ENCODE measurements at places on chromosomes 2 and 18. TPM values are rescaled to one million over a fixed set of nuclear protein-coding genes. Genes with fewer than 3 reads are reported as not detected.

GRCh38 chr2:236271851-236272250 lies 7.6 kb upstream of the ASB18 start:
- no peak for DNase-seq

GRCh38 chr2:37733251-37733650 lies 61.8 kb upstream of the CDC42EP3 start:
- DNase-seq = no peak

GRCh38 chr2:70002241-70002899 lies 40.9 kb upstream of the ASPRV1 start:
- no peak for DNase-seq

GRCh38 chr18:57275111-57275510 lies 77.2 kb upstream of the ST8SIA3 start:
- no peak for DNase-seq

GRCh38 chr2:1147873-1148612 lies 197.4 kb downstream of the SNTG2 start:
- DNase-seq = no peak

The GCKR gene
- total RNA-seq = not detected

DNA sequence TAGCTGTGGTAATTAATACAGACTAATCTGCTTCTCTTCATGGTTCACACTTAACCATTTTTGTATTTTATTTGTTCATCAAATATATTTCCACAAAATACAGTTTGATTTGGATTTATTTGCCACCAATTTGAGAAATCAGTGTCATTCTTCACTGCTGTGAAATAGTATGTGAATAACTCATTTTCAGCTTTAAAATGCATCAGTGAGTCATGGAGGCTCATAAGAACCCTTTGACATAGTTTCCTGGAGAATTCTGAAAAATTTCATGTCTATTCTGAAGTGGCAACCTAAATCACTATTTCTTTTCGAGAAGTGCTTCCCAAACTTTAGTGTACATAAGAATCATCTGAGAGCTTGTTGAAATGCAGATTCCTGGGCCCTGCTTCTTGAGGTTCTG lies 1026.7 kb upstream of the ACVR2A start:
- DNase-seq = no peak

The POLE4 gene
- 47.0 TPM for total RNA-seq

DNA sequence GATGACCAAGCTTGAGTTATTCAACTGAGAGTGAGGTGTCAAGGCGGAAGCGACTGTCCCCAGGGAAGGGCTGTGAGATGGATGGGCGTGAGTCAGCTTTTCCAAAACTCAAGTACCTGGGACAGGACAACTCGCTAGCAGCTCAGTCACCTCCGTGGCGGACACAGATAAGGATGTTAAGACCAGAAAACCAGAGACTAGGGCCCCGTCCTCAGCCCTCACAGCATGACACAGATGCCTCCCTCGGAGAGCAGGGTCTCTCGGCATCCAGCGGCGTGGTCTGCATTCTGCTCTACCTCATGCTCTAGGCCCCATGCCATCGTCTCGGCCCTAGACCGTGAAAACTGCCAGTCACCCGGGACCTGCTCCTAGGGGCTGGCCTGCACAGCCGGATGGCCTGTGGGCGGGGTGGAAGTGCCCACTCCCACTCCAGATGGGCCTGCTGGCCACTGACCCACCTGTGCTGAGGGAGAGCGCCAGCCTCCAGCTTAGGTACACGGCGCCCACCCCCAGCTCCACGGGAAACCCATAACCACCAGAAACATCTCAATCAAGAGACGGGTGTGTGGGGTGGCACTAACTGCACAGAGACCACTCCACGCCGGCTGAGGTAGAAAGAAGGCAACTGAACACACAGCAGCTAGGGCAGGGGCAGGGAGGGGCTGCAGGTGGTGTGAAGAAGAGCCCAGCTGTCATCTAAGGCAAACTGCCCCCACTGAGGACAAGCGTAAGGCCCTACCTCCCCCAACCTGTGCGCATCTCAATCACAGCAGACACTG lies 39.8 kb downstream of the ANO7 start:
- DNase-seq = no peak

DNA sequence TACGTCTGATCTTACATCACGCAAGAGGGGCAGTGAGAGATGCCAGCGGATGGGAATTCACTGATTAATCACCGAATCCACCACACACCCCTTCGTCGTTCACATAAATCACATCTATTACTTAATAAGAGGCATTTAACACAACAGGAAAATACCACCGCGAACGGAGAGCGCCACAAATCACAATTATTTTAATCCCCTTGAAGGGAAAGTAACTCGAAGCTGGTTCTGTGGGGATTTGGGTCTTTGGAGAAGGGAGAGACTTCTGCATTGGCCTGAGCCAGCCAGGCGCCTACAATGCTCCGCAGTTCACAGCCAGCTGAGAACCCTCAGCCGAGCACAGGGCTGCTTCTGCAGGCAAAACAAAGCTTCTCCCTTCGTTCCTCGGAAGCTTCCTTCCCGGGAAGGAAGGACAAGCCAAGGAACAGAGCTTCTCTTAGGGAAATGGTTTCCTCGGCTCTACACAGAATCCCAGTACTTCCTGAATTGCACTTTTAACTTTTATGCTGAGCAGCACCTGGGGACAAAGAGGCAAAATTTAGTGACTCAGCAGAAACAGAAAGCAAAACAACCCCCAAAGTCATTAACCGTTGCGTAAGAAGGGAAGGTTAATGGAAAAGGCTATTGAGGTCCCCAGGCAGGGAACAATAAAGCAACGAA lies at the start of gene LRP1B:
LRP1B (minus strand) TSS at position 7 of the 660 bp plus-strand sequence. CDS start 287 bp downstream, outside the sequence.
- no peak for DNase-seq

The EPB41L3 gene
- total RNA-seq = 15.0 TPM

DNA sequence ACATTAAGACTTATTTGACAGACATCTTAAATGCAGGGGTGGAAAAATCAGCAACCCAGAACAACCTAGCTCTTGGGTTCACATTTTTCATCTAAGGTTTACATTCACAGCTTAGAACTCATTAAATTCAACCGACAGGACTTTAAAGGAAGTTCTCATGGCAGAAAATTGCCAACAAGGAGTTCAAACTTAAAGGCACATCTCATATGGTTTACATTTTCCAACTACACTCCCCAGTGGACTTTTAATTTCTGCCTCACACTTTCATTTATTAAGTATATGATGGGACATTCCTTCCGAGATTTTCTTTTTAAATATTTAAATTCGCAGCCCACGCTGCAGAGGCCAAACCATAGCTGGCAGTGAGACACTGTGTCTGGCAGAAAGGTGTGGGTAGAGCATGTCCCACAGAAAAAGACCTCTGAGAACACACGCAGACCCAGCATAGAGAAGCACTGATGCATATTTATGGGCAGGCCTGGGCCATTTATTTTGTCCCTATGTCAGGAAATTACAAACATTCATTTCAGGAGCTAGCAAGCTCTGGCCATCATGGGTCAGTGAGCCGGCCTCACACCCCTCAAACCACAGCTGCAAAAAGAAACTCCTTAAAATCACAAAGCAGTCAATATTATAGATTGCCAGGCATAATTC lies 46.3 kb downstream of the STK39 start:
- no peak for DNase-seq

- DNase-seq = no peak
Measured at GRCh38 chr18:6557770-6558248, 143.1 kb upstream of the L3MBTL4 start.

DNA sequence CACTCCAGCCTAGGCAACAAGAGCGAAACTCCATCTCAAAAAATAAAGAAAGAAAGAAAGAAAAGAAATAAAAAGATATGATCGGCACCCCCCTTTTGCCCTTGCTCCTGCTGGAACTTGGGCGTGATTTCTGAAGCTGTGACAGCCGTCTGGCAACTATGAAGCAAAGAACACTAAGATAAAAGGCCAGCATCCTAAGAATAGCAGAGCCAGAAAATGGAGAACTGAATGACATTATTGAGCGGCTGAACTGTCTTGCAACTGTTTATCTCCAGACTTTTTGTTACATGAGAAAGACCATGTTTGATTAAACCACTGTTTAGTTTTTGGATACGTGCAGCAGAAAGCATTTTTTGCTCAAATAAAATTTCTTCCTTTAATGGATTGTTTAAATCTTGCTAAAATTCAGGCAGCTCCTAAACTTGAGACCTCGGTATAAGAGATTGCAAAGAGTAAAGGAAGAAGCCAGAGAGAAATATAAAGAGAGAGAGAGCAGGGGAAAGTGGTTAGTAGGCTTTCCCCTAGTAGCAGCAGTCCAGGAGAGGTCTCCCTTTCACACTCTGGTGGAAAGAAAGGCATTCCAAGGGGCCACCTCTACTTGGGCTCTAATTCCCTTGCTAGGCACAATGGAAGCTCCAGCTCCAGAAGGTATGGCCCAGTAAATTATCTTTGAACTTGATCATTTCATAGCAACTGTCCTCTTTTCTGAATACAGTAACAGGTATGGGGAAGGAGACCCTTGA lies 8.2 kb upstream of the MBD2 start:
- no peak for DNase-seq

- DNase-seq = no peak
Measured at GRCh38 chr2:112096098-112096497, 41.0 kb downstream of the TMEM87B start.

DNA sequence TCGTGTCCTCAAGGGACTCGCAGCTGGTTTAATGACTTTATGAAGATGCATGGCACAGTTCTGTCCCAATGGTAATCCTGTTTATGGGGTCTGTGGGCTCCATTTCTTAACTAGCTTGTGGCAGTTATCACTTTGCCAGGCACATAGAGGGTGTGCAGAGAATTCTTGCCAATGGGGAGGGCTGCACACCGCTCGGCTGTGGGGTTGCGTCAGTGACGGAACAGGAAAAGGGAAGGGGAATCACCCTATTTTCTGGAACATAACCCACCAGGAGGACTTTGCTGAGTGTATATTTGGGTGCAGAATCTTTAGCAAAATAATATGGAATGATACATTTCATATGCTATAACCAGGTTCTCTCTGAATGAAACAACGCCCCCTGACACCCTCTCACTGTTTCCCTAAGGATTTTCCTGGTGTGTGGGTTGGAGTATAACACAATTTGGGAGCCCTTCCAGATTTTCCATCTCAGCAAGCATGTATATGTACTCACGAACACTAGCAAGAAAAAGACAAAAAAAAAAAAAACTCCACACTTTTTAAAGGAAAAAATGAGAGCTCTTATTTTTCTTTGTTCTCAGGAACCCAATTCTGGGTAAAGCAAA lies 43.9 kb upstream of the TRIB2 start:
- DNase-seq = no peak

- peak; percentile 68 for DNase-seq
Measured at GRCh38 chr2:11753886-11754699, 7.7 kb downstream of the LPIN1 start.

The IL36RN gene
- not detected for total RNA-seq

The RBKS gene
- 12.1 TPM for total RNA-seq

The KIAA2012 gene
- not detected for total RNA-seq
